ENCODE measurements at places on chromosomes 7 and 10. TPM values are rescaled to one million over a fixed set of nuclear protein-coding genes. Genes with fewer than 3 reads are reported as not detected.

Gene SLC13A1
- total RNA-seq = not detected

Gene DRGX
- total RNA-seq = not detected

Gene TRIM4
- 27.9 TPM for total RNA-seq

Gene JMJD1C
- 21.2 TPM for total RNA-seq

Gene EEPD1
- total RNA-seq = 56.9 TPM

Gene PON3
- total RNA-seq = 38.1 TPM

Gene MYOZ1
- not detected for total RNA-seq

Gene EIF3A
- 127 TPM for total RNA-seq

Gene PDGFA
- total RNA-seq = 33.2 TPM

Gene OR6V1
- not detected for total RNA-seq

Gene NUDT1
- total RNA-seq = 102 TPM

Gene TMEM229A
- not detected for total RNA-seq

Measured in A549 treated with Mapracorat at 1 μM for 4 hours (cell line).